Activated naive CD4-positive, alpha-beta T cell treated with anti-CD3 and anti-CD28 coated beads, Interleukin-2, amount 50 U/mL, for 16 hours (primary cell): ENCODE measurements at places on chromosomes 13 and 19.
A peak's percentile ranks its signal among the peaks of the same experiment; 100 is the strongest.

GRCh38 chr13:43333176-43333575, 309.8 kb downstream of the DNAJC15 start:
- DNase-seq: no peak

GRCh38 chr13:33206425-33206824, 79.1 kb downstream of the STARD13 start:
- DNase-seq: no peak

DNA sequence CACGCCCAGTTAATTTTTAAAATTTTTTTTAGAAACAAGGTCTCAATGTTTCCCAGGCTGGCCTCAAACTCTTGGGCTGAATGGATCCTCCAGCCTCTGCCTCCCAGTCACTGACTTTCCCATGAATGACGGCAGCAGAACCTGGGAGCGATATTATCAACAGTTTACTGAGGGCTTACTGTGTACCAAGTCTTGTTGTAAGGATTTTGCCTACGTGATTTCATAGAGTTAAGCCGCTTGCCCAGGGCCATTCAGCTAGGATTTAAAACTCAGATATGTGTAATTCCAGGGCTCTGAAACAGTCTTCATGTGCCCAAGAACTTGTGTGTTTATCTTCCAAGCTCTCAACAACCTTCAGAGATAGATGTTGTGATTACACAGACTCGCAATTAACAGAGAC, 6.0 kb upstream of the KXD1 start:
- no peak for DNase-seq

DNA sequence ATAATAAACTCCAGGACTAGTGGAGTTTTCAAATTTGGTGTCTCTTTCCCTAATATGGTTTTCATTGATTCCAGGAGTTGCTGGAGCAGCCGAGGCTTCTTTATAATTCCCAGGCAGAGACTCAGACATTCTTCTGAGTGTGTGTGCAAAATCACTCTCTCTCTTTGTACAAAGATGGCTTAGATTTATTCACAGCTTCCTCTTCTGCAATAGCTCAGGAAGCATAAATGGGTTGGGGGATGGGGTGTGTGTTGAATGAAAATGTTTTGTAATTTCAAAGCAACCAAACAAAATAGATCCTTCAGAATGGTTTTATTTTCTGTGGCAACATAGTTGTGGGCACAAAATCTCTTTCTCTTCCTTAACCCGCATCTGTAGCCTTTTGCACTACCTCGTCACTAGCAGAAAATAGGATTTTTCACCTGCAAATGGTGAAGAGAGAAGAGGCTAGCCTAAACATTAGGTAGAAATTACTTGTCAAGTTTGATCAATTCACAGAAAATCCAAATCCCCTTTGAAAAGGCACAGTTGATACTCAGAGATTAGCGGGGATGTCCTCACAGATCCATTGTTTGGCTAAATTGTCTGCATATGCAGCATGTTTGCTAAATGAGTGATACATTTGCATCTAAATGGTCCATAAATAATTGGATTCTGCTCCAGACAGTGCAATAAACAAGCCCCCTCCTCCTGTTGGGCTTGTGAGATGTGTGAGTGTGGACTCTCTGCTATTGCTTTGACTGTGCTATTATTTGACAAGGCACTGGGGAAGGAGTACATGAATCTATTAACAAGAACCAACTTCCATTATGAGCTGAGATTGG, 66.7 kb downstream of the CBY2 start:
- DNase-seq: no peak

DNA sequence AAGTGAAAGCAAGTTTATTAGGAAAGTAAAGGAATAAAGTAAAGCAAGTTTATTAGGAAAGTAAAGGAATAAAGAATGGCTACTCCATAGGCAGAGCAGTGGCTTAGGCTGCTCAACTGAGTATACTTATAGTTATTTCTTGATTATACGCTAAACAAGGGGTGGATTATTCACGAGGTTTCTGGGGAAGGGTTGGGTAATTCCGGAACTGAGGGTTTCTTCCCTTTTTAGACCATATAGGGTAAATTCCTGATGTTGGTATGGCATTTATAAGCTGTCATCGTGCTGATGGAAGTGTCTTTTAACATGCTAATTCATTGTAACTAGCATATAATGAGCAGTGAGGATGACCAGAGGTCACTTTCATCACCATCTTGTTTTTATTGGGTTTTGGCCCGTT, 194.3 kb downstream of the DLEU7 start:
- no peak for DNase-seq

DNA sequence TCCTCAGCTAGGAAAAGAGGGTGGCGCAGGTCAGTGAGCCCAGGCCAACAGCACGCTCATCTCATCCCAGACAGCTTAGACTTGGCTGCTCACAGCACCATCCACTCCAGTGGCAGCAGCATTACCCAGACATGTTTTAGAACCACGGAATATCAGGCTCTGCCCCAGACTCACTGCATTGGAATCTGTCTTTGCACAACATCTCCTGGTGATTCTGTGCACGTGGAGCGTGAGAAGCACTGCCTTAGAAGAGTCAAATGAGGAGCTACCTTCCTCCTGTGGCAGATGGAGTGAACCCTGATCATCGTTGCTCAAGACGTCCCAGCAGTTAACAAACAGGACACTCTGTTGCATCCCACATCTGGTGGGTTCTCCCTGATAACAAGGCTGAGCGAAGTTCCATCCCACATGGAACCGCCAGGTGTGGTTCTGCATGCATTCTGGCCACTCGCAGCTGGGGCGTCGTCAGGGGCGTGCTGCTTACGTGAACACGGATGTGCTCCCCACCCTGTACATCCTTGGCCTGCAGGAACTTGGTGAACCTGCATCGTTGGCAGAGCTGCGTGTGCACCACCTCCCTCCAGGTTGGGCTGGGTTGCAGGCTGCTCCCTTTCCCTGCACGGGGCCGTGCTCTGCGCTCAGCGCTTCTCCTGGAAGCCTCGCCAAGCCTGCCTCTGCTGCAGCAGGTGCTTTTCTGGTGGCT, 25.2 kb upstream of the ATP11A start:
- DNase-seq: no peak

GRCh38 chr13:112072534-112073244, 5.7 kb downstream of the SOX1 start:
- no peak for DNase-seq

- DNase-seq: no peak
Measured at GRCh38 chr13:74409551-74409950, 275.3 kb upstream of the KLF12 start.

- peak; percentile 46 for DNase-seq
Measured at GRCh38 chr19:39996218-39996810, 546 bp upstream of the ZNF546 start.

DNA sequence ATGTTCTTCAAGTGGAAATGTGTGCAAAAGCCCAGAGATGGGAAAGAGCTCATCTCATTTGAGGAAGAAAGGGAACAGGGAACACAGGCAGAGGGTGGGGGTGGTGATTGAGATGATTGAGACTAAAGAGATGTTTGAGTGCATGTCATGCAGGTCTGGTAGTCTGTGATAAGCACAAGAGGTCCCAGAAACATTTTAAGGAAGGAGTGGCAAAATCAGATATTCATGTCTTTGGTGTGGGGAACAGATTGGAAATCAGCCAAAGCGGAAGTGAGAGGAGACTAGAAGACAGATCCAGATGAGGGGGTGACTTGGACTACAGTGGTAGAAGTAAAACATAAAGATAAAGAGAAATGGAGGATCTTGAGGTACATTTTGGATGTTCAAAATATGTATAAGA, 39.4 kb upstream of the DACH1 start:
- no peak for DNase-seq

- DNase-seq: no peak
Measured at GRCh38 chr13:110771194-110771593, 57.7 kb downstream of the ING1 start.

- no peak for DNase-seq
Measured at GRCh38 chr13:47241446-47241845, 344.6 kb upstream of the HTR2A start.

- no peak for DNase-seq
Measured at GRCh38 chr19:13817615-13818371, 22.6 kb downstream of the ZSWIM4 start.

GRCh38 chr19:29685326-29685725, 20.1 kb downstream of the PLEKHF1 start:
- no peak for DNase-seq

GRCh38 chr19:54451997-54452396, 3.0 kb downstream of the LENG8 start:
- DNase-seq: no peak

GRCh38 chr13:97328222-97328790, 105.7 kb upstream of the RAP2A start:
- DNase-seq: no peak

DNA sequence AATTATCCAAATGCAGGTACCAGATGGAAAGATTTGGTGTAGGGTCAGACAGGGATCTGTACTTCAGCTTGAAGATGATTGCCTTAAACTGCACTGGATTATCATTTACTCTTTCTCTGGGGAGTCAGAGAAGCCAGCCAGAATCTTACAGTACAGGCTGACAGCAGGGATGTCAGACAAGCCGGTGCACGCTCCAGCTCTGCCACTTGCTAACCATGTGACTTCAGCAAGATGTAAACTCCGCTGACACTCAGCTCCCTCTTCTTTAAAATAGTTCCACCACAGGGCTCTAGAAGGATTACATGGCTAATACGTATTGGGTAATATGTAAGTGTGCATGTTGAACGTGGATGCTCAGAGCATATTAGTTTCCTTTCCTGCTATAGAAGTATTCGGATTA, 251.4 kb upstream of the MAB21L1 start:
- DNase-seq: no peak

DNA sequence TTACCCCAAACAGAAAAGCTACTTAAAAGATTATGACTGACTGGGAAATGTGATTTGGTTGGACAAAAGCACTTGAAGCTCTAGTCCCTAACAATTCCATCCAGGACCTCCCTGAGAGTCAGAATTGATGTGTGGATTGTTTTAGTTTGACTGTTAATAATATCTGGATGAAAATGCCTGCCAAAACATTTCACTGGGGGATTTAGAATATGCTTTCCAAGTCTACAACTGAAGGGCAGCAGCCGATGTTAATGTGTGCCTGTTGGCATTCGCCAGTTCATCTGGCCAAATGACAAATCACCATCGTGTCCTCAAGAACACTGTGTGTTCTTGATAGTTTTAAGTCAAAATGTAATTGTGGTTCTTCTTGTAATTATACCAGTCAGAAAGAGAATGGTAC, 76.0 kb upstream of the TSC22D1 start:
- no peak for DNase-seq

GRCh38 chr19:2636897-2637683, 65.4 kb downstream of the GNG7 start:
- peak; percentile 76 for DNase-seq

GRCh38 chr19:28868836-28869235, 344.1 kb downstream of the UQCRFS1 start:
- DNase-seq: no peak

GRCh38 chr19:39679791-39680168, 24.1 kb downstream of the LGALS16 start:
- peak; percentile 68 for DNase-seq

DNA sequence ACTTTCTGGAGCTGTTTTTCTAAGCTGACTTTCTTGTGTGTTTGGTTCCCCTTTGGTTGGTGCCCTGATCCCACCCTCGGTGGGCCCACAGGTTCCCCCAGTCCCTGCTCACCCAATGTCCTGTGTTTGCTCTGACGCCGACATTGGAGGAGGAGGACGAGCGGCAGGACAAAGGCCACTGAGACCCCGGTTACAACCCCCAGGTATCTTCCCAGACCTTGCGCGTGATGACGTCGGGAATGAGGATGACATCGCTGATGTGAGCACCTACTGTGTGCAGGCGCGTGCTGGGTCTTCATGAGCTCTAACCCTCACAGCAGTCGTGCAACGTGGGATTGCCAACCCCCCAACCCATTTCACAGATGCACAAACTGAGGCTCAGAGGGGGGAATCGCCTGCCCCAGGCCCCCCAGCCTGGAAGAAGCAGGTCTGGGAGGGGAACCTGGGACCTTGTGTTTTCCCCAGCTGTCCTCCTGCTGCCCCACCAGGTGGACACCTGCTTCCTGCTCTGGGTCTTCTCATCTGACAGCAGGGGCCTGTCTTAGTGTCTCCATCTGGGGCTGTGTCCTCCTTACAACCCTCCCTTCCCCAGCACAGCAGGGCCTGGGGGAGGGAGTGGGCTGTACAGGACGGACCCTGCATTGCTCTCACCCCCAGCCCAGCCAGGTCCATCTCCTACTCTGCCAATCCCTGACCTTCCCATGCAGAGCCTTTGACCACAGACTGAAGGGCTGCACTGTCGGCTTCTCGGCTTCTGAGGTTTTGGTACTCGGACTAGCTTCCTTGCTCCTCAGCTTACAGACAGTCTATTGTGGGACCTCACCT, 4.7 kb upstream of the LILRA6 start:
- DNase-seq: no peak

GRCh38 chr19:10416380-10417257, 3.7 kb upstream of the PDE4A start:
- DNase-seq: peak; percentile 92

DNA sequence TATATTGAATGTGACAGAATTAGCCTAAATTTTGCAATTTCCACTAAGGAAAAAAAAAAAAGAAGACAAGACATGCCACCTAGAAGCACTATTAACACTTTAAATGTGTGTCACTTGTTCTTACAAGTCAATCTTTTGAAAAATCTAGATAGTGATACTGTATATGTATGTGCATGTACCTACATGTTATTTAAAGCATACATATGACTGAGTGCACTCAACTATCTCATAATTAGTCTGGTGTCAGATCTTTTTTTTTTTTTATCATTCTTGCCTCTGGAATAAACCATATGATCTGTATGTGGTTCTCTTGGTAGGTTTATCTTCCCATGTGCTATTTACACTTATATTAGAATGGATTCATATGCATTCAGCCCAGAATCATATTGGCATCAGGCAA, 62.3 kb downstream of the FOXO1 start:
- DNase-seq: no peak

- no peak for DNase-seq
Measured at GRCh38 chr19:33524024-33524664, 2.6 kb upstream of the PEPD start.

GRCh38 chr19:55116859-55117662, at the start of gene PPP1R12C:
TSS of gene PPP1R12C (minus strand) at chr19:55117637. CDS start at chr19:55117543, 94 bp downstream.
- no peak for DNase-seq

GRCh38 chr13:27954406-27954851, 14.7 kb downstream of the CDX2 start:
- no peak for DNase-seq

GRCh38 chr19:47040869-47041268, 7.6 kb downstream of the TMEM160 start:
- DNase-seq: no peak

DNA sequence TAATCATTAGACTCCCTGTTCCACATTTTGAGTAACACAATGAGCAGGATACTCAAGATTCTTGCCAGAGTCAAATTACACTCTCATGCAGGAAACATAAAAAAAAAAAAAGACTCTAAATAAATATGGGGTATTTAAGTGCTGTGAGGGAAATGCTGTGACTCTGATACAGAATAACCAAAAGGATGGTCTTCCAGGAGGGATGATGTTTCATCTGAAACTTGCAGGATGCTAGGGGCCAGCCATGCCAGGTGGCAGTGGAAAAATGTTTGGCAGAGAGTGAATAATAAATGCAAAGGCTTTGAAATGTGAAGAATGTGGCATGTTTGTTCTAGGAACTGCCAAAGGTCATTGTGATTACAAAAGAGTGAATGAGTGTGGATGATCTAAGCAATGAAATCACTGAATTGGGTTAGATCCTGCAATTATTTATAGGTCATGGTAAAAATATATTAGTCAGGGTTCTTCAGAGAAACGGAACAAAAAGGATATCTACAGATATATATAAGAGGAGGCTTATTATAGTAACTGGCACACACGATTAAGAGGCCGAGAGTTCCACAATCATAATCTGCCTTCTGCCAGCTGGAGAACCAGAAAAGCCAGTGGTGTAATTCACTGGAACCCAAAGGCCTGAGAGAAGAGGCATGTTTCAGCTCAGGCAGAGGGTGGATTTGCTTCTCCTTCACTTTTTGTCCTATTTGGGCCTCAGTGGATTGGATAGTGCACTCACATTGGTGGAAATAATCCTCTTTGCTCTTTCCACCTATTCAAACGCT, 1832.8 kb upstream of the MIR17HG start:
- DNase-seq: no peak
